ENCODE measurements at places on chromosomes 3 and 15.

DNA sequence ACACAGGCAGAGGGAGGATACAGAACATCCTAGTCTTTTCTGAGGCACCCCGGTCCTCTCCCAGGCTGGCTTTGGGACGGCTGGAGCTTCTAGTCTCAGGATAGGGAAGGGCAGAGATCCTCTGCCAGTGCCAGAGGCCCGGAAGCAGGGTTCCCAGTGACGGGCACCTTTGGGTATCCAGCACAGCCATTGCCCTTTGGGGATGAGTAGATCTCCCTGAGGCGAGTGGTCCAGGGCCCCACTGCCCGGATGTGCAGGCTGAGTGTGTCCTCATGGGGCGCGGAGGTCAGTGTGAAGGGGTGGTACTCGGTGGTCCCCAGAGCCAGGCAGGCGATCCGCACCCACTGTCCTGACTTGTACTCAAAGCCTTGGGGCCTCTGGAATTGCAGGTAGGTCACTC lies 18.3 kb downstream of the DUOX2 start:
- no peak for DNase-seq

DNA sequence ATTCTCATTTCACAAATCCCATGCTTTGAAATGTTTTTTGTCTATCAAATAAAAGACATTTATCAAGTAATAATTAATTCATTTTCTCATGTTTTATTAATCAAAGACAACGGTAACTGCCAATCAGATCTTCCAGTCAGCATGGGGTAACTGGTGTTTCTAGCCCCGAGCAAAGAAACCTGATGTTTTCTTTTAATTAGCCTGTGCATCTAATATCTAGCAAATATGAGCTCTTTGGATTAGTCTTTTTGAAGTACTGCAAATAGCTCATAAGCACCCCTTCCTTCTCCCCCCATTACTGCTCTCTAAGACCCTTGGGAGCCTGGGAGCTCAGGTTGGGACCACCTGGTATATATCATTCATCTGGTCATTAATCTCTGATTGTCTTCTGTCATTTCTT lies 43.1 kb upstream of the SRGAP3 start:
- DNase-seq = no peak

DNA sequence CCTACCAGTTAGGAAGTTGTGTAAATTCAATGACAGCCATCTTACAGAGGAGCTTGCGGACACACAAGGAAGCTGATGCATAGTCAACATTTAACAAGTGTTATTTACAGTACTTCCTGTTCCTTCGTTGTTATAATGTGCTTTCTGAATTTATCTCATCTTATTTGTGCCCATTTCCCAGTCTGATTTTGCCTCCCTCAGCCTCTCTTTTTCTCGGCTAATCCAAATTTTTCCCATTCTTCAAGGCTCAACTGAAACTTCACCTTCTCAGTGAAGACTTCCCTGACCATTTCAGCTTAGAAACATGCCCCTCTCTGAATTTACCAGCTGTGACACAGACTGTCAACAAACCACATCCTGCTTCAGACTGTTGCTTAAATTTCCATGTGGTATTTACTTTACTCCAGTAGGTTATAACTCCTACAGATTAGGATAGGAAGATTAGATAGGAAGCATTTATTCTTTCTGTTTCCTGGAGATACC lies 55.7 kb upstream of the CP start:
- DNase-seq = no peak

DNA sequence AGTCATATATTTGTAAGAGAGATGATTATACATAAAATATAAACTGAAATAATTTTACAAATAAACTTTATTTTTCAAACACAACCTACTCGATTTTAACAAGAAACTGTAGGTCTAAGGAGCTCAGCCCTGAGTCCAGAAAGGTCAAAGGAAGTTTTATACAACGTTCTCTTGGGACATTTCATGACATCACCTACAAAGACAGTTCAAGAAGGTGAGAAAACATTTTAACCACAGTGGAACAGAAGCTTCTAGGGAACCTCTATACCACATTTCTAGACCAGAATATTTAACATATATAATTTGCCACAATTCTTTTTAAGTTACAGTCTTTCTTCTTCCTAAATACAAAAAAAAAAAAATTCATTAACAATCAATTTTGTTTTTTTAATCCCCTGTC lies 40.1 kb downstream of the CBLB start:
- DNase-seq = no peak

DNA sequence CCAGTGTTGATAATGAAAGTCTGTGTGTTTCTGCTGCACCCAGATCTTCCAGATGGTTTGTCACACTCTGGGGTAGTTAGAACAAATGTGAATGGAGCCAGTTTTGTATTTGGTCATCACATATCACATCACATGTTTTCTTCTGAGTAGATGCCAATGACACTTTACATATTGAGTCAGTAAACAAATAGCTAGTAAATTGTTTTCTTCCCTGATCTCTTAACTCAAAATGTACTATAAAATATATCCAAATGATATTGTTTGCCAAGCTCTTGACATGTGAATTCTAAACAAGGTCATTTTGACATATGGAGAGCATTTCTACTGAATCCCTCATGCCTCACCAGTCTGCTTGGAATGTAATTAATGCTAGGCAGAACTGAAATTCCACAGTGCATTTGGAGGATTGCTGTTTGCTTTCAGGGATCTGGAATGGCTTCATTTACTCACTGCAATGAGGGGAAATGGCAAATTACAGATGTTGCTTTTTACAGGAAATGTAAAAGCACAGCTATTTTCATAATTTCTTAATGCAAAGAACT lies 45.0 kb downstream of the PDHB start:
- no peak for DNase-seq

DNA sequence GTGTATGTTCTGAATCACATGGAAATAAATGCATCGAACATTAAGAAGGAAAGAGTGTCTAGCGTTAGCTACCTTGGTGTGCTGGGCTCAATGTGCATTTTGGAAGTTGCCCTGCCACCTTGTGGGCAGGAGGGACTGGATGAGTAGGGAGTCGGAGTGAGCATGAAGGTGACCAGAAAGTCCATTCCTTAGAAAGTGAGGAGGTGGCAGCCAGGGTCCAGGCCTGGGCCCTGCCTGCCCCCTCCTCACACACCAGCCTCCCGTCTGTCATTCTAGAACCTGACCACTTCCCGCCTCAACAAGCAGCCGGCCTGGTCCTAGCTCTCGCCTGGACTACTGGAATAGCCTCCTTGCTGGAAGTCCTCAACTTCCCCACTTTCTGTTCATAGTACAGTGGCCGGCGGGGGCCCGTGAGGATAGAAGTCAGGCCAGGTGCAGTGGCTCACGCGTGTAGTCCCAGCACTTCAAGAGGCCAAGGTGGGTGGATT lies 10.2 kb upstream of the GATA2 start:
- no peak for DNase-seq

DNA sequence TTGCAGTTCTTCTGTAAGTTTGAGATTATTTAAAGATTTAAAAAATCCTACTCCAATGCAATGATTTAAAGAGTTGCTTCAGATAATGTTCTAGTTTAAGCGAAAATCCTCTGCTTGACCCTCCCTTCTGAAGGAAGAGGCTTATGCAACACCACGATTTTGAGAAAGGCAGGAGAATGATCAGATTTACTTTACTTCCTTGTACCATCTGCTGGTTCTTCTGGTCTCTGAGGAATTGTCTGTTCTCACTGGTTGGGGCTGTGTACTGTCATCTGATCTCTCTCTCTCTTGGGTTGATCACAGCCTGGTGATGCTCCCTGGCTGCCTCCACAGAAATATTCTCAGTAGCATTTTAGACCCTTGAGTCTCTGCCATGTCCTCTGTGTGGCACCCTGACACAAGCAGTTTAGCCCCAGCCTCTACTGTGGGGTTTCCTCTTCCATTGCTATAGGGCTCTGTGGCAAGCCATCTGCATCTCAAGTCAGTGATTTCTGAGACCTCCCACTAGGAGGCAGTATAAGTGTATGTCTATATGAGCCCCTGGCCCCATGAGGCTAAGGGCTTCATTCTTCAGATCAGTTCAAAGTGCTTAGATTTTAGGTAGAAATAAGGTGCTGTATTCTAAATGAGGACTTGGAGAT lies 50.8 kb upstream of the PLAAT1 start:
- DNase-seq = no peak

GRCh38 chr3:9951598-9951961 lies 628 bp downstream of the PRRT3 start:
- DNase-seq = no peak

DNA sequence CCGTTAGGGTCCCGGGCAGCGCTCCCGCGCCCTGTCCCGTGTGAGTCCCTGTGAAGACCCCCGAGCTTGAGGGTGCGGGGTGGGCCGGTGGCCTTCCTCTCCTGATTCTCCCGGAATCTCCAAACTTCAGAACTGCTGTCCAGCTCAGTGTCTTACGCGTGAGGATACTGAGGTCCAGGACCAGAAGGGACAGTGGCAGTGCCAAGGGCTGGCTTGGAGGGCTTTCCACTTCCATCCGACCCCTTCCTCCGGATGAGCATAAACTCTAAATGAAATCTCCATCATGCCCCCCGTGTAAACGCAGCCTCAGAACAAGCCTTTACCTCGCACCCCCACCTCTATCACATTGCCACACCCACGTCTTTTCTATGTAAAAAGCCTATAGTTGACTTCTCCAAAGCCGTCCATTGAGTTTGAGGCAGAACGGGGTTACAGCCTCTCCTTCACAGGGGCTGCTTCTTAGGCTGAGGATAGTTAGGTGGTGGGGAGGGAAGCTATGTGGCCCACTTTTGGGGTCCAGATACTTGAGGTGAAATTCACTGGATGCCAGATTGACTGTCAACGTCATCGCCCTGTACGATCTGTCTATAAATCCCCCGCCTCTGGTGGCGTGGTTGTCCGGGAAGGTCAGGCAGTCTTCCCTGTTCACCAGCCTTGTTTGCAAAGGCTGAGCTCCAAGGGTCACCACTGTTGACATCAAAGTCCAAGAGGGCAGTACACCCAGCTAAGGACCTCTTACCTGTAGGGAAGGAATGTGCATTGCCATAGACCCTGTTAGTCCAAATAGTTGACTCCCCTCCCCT lies 1.1 kb downstream of the EDEM1 start:
- peak; percentile 21 for DNase-seq

DNA sequence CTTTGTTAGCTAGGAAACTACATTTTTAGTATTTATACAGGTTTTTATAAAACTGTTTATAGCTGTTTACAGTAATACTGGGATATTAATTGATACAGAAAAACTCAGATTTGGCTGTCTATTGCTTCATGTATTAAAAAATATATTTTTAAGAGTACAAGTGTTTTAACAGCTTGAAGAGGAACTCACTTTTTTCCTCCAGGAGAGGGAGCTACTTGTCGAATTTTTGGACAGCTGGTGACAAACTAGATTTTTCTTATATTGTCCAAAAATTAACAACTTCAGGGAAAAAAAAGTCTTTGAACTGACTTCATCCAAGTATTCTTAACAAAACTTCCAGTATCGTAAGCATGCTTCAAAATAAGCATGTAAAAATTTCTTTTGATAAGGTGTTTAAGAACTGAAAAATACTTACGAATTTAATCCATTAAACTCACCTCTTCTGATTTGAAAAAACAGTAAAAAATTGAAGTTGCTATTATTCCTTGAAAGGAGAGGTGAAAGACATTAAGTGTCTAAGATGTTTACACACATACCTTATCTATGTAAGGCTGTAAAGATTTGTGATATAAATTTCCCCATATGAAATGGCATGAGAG lies 4.0 kb downstream of the DIPK2A start:
- no peak for DNase-seq

DNA sequence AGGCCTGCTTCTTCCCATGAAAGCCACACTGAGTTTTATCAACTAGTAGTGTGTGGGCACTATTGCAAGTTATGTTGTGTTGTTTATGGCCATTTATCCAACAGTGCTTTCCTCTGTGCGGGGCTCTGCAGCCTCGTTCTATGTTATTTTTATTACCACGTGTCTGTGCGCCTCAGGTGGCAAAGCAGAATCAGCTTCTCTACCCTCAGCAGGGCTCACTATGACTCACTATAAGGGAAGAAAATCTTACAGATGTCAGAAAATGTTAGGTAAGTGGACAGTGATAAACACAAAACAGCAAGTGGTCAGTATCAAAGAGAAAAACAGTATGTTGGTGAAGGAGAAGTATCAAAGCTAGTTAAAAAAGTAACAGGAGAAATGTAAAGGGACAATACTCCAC lies 61.4 kb downstream of the MOBP start:
- DNase-seq = no peak

DNA sequence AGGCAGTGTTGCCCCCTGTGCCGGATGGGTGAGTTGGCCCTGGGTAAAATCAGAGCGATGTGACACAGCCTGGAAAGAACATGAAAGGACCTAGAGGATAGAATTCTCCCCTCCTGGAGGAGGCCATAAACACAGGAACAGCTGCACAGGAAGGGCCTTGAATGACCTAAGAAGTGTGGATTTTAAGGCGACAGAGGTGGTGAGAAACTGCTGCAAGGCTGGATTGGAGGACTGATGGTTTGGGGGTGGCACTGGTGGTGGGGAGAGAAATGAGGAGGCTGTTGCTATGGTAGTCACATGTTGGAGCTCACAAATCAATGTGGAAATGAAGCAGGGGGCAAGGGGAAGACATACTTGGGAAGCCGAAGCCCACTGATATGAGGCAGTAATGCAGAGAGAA lies 13.8 kb downstream of the XIRP1 start:
- no peak for DNase-seq

DNA sequence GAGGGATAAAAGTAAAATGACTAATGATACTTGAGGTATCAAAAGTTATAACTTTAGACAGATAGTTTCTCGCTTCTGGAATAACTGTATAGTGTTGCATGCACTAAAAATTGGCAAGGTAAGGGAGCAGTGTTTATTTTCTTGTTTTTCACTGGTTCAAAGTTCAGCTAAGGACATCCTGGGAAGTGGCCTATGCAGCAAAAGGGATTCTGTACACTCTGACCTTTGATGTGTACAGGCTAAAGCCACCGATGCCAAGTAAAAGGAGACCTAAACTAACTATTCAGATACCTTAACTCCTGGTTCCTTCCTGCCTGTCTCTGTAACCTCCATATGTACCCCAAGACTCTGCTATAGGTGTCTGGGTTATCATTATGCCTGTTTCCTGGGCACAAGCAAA lies 1.7 kb downstream of the FBXO40 start:
- no peak for DNase-seq

GRCh38 chr3:55718521-55718921 lies 231.4 kb upstream of the WNT5A start:
- DNase-seq = no peak

DNA sequence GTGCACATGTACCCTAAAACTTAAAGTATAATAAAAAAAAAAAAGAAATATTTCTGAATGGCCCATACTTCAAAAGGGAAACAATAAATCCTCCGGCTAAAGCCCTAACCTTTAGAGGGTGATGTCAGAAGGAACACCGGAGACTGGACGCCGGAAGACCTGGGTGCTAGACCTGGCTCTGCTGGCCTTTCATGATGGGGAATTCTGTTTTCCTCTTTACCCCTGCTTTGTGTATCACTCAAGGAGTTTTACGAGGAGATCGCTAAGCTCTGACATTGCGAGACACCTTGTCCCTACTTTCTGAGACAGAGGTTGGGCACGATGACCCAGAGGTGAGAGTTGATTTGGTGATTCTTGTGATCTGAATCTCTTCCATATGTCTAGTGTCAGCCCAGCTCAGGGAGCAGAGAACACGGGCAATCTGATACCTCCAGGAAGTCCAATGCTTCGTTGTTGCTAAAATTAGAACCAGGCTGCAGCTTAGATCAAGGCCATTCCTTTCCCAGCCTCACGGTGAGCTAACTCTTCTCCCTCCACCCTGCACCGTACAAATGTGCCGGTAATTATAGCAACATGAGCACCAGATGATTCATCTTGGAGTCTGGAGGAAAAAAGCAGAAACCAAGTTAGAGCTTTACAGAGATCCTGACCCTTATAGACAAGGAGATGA lies 42.0 kb upstream of the CFAP161 start:
- no peak for DNase-seq

GRCh38 chr3:128069271-128069670 lies 17.0 kb downstream of the SEC61A1 start:
- DNase-seq = no peak

All from stimulated activated CD4-positive, alpha-beta T cell treated with anti-CD3 and anti-CD28 coated beads, Interleukin-1b, Interleukin-23, amount 100 ng/mL, for 4 hours (primary cell).